Stimulated activated naive CD4-positive, alpha-beta T cell (primary cell): ENCODE measurements at places on chromosomes 2 and 18.

GRCh38 chr2:168241208-168241607 lies 6.2 kb downstream of the STK39 start:
- no peak for DNase-seq

DNA sequence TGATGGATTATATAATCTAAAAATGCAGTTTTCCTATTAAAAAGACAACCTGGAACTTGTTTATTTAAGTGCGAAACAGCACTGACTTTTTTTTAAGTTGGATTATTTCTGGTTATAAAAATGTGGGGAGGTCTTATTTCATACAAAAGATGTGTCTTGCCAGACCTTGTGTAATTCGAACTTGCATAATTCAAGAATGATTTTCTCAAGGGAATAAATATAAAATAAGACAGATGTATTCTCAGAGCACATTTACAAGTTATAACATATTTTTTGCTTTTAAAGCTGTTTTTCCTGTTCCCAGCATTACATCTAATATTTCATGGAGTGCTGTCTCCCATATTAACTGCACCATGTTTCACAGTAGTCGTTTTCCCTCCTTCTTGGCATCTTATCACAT lies 263.1 kb downstream of the CDH20 start:
- DNase-seq: no peak

DNA sequence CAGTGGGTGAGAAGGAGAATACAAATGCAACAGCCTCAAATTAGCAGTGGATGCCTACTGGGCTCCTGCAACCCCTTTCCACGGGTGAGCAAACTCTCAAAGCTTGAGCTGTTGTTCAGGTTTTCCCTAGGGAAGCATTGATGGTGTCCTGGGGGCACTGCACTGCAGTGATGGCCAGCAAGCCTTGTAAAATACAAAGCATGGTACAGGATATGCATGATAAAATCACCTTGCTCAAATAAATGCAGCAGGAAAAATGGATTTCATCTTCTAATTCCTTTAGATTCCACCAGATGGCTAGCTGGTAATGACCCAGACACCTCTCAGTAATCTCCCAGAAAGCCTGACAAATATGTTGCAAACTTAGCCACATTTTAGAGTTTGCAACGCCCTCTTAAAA lies 698.2 kb downstream of the TRIB2 start:
- no peak for DNase-seq

- DNase-seq: no peak
Measured at GRCh38 chr2:58122540-58122939, 75.9 kb downstream of the VRK2 start.

GRCh38 chr2:102144128-102144527 lies 1.6 kb downstream of the IL1R1 start:
- DNase-seq: no peak
